ENCODE measurements at places on chromosomes 4 and X.

- no peak for DNase-seq
Measured at GRCh38 chr4:81356621-81357020, 115.1 kb downstream of the RASGEF1B start.

DNA sequence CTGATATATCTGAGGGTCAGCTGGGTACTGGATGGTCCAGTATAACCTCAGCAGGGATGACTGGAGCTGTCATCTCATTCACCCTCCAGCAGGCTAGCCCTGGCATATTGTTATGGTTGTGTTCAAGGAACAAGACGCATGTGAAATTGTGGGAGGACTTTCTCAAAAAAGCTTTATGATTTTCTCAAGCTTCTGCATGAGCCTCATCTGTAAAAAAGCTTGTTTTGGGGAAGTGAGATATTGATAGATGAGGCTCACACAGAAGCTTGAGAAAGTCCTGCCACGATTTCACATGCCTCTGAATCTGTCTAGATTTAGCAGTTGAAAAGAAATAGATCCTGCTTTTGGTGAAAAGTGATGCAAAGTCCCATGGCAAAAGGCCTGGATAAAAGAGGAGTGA lies 93.4 kb downstream of the SPCS3 start:
- DNase-seq: no peak

DNA sequence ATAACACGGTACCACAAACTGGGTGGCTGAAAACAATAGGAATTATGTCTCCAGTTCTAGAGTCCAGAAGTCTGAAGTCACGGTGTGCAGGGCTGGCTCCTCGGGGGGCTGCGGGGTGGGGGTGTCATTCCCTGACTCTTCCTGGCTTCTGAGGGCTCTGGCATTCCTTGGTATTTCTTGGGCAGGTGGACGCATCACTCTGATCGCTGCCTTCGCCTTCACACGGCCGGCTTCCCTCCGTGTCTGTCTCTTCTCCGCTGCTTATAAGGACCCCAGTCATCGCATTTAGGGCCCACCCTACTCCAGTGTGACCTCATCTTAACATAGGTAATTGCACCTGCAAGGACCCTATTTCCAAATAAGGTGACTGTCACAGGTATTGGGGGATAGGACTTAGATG lies 134.6 kb downstream of the CPZ start:
- DNase-seq: no peak

GRCh38 chr4:122764821-122765215 lies 32.3 kb downstream of the BBS12 start:
- DNase-seq: no peak

DNA sequence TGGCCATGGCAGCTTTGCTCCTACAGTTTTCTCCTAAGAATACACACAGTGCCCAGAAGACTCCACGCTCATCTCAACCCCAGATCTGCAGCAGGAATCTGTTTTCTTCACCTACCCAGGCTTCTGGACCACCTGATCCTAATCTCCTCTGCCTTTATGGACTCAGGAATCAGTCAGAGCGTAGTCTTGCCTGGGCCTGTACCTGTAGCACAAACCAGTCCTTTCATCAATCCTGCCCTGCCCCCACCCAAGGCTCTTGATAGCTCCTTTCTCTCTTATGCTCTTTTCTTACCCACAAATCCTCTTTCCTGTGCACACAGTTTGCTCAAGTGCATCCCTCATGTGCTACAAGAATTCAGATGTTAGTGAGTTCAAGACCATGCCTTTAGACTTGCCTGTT lies 89.7 kb downstream of the ZNF718 start:
- no peak for DNase-seq

GRCh38 chrX:123905332-123905731 lies 45.5 kb downstream of the XIAP start:
- DNase-seq: no peak

GRCh38 chrX:38796946-38797345 lies 4.3 kb upstream of the MID1IP1 start:
- DNase-seq: no peak
